SK-N-MC (cell line): ENCODE measurements at places on chromosomes 11 and 22.

- no peak for DNase-seq
Measured at GRCh38 chr11:128717516-128717915, 23.6 kb downstream of the FLI1 start.

DNA sequence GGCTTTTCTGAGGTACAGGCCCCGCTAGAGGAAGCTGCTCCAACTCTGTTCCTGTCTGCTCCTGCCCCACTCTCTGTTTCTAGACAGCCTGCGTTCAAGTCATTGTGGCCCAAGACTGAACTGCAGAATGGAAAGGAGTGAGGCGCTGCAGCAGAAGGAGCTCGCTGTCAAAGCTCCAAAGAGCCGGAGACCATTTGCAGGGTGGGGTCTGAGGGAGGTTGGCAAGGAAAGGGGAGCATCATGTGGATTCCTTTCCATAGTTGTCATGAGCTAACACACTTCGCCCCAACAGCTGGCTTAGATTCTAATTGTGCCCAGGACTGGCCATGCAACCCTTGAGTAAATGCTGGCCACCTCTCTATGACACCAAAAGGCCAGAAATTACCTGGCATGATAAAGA, 18.8 kb downstream of the APOL4 start:
- no peak for DNase-seq

- no peak for DNase-seq
Measured at GRCh38 chr22:32103658-32104315, 55.3 kb downstream of the C22orf42 start.

- DNase-seq = peak; percentile 89
Measured at GRCh38 chr11:14578541-14578956, 58.4 kb upstream of the PSMA1 start.

DNA sequence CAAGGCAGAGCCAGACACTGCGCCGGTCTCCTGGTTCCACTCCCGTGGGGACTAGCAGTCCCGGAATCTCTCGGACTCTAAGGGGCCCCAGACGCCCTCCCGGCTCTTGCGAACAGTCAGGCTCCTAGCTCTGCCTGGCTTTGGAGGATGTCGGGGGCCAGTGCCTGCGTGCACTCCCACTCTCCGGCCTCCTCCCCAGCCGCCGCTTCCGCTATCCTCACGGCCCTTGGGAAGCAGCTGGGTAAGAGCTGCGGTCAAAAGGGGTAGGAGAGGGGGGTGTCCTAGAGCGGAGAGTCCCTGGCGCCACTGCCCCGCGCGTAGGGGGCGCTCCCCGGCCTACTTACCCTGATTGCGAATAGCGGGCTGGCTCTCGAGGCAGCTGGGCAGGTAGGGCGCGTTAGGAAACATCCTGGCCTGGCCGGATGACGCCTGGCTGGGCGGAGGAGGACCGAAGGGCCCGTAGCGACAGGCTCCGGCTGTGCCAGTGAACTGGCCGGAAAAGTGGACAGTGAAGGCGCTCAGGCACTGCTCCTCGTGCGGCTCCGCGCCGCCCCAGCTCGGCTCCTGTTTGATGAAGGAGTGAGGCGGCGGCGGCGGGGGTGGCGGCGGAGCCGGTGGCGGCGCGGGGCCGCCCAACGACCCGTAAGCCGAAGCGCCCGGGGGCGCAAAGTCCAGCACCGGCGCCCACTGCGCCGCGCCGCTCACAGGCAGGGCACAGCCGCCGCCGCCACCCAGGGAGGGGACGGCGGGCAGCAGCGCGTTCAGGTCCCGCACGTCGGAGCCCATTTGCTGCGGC, 785 bp downstream of the WT1 start:
- DNase-seq = no peak

- DNase-seq = no peak
Measured at GRCh38 chr22:19748991-19749664, 11.4 kb upstream of the TBX1 start.

DNA sequence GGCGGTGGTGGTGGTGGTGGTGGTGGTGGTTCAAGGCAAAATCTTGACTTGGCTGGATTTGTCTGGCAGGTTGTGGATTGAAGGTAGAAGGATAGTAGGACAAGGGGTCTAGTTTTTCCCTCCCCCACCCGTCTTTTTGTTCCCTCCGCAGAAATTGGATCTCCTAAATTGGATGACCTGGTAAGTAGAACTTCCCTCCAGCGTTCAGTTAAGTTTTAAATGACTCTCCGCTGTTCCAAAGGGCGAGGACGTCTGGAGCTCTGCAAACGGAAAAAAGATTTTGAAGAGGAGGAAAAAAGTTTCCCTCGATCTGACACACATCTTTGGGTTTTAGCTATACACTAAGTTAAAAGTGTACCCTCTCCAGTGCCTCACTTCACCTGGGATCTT, 422 bp upstream of the LGR4 start:
- DNase-seq = no peak

- DNase-seq = no peak
Measured at GRCh38 chr11:128232588-128232987, 354.8 kb downstream of the ETS1 start.
